Right atrium auricular region (tissue), 2 donors: ENCODE measurements at places on chromosomes 5 and 9. TPM values are rescaled to one million over a fixed set of nuclear protein-coding genes. Genes with fewer than 3 reads are reported as not detected.

GRCh38 chr5:129382921-129383672, 77.0 kb upstream of the ADAMTS19 start:
- DNase-seq = no peak

DNA sequence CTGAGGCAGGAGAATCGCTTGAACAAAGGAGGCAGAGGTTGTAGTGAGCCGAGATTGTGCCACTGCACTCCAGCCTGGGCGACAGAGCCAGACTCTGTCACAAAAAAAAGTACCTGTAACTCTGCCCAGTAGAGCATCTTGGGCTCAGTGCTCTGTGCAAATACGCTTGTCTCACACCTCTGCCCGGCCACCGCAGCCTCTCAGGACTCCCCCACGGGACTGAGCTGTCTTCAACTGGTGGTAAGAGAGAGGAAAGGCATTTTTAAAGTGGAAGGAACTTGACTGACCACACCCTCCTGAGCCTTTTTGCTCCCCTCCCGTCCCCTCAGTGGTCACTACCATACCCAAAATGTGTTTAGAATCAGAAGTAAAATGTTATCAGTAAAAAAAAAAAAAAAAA, 174.3 kb upstream of the PIK3R1 start:
- DNase-seq = no peak

DNA sequence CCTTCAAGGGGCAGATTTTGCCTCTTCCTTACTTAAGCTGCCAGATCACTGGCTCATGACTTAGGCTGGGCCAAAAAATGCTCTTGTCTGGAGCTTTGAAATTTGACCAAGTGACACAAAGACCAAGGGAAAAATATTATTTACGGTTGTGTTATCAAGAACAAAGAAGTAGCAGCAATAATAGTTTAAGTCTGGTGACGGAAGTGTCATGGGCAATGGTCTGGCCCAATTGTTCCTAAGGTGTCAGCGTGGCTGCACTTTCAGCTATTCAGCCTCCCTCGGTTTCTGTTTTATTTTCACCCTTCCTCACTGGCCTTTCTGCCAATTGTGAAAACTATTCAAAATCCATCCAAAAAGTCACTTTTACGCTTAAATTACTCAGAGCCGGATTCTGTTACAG, 185.3 kb downstream of the CDH18 start:
- no peak for DNase-seq

DNA sequence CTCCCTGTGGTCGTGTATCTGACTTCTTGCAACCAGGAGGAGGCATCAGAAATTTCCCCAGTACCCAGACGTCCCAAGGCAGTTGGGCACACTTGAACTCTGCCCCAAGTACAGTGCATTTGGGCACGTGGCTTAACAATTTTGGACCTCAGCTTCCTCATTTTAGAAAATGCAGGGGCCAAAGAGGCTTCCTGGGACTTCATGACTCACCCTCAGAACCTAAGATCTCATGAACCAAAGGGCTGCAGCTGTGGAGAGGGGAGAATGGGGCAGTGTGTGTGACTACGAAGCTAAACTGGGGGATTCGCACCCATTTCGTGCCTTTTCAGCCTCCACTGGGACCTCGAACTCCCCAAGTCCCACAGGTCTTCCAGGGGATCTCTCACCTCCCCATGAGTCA, 59.2 kb downstream of the SYK start:
- DNase-seq = no peak

GRCh38 chr9:136588663-136589464, 43.0 kb upstream of the NOTCH1 start:
- DNase-seq = no peak

DNA sequence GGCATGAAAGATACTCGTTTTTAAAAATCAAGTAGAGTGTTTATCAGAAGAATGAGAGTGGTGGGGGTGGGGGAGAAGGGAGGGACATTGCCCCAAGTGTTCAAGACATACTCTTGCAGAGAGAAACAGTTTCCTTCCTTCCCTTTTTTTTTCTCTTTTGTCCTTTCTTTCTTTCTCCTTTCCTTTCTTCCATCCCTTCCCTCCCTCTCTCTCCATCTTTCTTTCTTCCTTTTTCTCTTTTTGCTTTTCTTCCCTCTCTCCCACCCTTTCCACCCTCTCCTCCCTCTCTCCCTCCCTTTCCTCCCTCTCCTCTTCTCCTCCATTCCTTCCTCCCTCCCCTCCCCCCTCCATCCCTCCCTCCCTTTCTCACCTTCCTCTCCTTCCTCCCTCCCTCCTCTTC, 478.3 kb upstream of the EDIL3 start:
- DNase-seq = no peak

DNA sequence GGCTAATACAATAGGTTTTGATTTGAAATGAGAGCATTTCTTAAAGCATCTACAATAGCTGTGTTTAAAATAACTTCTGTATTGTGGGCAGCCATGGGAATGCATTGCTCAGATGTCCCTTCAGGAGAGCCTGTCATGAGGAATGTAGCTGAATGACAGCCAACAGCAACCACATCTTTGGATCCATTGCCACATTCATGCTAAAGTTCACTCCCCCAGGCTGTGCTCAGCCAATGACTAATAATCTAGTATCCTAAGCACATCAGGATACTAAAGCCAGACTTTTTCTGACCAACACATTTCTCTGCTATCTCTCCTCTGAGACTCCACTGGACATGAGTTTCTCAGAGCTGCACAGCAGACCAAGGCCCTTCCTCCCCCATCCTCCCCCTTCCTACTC, 45.5 kb downstream of the HTR1A start:
- DNase-seq = no peak

CLIC3 gene
- 11.8 TPM for total RNA-seq

DNA sequence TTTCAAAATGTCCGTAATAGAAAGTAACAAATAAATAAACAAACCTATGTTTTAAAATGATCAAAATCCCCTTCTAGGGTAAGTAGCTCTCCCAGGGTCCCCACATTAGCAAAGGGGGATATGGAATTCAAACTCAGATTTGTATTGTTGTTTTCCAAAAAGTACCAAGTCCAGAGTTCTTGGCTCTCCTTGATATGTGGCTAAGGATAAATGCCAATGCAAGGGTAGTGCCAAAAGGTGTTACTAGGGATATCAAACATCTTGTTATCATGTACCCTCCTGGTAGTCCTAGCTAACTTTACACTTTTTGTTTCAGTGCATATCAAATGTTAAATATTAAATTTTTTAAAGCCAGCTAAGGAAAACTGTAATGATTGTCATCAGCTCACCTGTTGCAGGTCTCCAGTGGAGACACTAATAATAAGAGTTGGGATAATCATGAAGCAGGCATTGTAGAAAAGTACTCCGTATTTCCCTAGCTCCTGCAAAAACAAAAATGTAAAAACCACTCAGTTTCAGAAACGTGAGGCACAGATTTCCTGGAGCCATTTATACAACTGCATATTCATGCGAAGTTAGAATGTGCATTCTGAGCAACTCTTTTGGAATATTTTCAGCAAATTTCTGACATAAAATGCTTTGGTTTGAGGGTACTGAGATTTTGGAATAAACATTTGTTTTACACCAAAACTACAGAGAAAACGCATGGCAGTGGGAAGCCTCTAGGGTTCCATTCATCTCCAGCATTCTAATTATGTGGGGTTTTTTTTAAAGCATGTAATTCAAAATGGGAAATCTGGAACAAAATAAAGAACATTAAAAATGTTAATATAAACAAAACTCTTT, 39.8 kb downstream of the SLC35D2 start:
- no peak for DNase-seq

GRCh38 chr9:109421026-109421970, 76.8 kb downstream of the PTPN3 start:
- no peak for DNase-seq

DNA sequence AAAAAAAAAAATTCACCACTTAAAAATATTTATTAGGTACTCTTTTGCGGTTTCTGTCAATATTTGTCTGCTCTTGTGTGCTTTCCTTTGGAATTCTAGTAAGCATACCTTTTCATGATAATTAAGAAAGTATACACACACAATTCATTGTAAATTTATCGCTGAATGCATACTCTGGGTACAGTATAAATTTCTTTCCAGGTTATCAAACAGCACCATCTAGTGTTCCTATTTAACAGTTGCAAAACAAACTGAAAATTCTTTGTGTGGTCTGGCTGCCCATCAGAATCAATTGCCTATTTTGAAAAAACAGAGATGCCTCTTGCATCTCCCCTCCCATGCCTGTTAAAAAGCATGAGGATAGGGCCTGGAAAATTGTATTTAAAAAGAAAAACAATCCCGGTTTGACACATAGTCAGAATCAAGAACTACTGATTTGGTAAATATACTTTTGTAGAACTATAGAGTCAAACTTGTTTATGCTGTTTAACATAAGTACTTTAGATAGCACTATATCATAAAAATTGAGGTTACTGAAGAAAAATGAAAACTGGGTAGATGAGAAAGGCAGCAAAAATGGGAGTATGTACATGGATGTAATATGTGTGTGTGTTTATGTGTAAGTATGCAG, 16.2 kb downstream of the PGGT1B start:
- no peak for DNase-seq

DNA sequence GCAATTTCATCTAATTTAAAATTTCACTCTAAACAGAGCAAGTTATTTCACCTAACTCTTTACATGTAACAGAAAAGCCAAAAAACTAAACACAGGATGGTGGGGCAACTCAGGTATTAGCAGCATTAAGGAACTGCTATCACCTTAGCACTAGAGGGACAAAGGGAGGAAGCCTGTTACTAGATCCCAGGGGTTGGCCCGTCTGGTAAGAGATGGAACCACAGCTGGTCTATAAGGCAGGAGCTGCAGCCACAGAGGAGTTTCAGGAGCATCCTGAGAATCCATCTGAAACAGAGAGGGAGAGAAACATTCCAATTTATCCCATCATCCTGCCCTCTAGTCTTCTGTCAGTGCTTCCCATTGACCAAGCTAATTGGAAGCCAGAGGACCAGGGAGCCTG, 300.3 kb downstream of the MRPS30 start:
- DNase-seq = no peak
